Activated effector memory CD4-positive, alpha-beta T cell treated with Interleukin-2 at 50 U/mL for 16 hours (primary cell): ENCODE measurements at places on chromosomes 2 and 18.

DNA sequence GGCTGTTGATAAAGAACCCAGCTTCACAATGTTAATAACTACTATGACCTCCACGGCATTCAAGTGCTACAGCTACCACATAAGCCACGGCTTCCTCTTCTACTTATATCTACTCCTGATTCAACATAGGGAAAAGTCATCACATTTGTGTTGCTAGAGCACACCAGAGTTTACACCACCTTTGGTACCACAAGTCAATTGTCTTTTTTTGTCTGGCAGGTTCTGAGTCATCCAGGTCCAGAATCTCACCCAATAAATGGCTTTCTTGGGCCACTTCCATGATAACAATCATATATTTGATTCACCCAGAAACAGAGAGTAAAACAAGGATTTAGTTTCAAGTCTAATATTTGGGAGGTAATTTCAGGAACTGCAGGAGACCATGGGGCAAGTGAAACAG is 480.2 kb downstream of the TMX3 start:
- DNase-seq, result no peak

- DNase-seq, result no peak
Measured at GRCh38 chr2:26702025-26702424, 9.5 kb downstream of the KCNK3 start.

- DNase-seq, result peak; percentile 16
Measured at GRCh38 chr2:207123335-207123744, 42.4 kb downstream of the KLF7 start.

DNA sequence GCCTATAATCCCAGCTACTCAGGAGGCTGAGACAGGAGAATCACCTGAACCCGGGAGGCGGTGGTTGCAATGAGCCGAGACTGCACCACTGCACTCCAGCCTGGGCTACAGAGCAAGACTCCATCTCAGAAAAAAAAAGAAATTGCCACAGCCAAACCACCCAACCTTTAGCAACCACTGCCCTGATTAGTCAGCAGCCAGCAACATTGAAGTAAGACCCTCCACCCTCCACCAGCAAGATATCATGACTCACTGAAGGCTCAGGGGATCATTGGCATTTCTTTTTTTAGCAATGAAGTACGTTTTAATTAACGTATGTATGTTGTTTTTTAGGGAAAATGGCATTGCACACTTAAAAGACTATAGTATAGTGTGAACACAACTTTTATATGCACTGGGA is 349.1 kb upstream of the ACVR2A start:
- DNase-seq, result no peak
